ENCODE measurements at places on chromosomes 2 and 18. TPM values are rescaled to one million over a fixed set of nuclear protein-coding genes. Genes with fewer than 3 reads are reported as not detected.

Gene UGT1A5
- total RNA-seq, result 0.79 TPM

Gene GCG
- not detected for total RNA-seq

Gene THSD7B
- 4.0 TPM for total RNA-seq

Gene LIMS4
- not detected for total RNA-seq

Gene C18orf54
- 17.3 TPM for total RNA-seq

Gene AQP12A
- total RNA-seq, result not detected

Gene CELF4
- total RNA-seq, result 0.79 TPM

Gene SKOR2
- not detected for total RNA-seq

Gene ERMN
- total RNA-seq, result not detected

Gene MOGAT1
- not detected for total RNA-seq

Gene CFAP210
- not detected for total RNA-seq

Gene TEX44
- total RNA-seq, result not detected
